ENCODE measurements at places on chromosomes 16 and 17.

DNA sequence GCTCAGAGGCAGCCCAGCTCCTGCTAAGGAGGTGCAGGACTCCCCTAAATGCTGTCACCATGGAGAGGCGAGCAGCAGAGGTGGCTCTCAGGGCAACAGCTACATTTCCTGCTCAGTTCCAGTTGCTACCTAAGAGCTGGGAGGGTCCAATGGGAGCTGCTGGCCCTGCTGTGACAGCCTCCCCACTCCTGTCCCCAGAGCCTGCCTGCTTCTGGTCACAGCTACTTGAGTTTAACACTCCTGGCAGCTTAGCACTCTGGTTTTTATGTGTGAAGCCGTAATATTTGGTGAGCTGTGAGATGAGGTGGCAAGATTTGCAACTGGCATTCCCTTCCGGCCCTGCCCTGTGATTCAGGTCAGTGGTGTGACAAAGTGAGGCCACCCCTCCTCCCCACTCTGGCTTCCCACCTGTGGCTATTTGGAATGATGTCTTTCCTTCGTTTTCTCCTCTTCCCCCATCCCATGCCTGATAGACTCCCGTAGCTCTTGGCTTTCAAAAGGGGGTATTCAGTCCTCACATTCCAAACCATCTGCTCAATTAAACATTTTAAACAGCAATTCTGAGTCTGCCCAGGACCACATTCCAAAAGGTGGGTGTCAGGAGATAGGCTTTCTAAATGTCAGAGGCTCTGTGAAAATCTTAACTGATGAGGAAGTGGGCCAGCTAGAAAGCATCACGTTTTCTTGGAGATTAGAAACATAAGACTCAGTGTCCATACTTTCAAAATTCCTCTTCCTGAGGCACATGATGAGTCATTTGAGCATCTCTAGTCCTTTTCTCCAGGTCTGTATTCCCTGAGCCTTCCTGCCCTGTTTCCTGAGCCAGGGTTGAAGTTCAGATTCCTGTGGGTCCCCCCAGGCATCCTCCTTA, 42.6 kb upstream of the SKAP1 start:
- DNase-seq: no peak

- no peak for DNase-seq
Observed at GRCh38 chr17:51540151-51540550, 279.8 kb downstream of the UTP18 start.

DNA sequence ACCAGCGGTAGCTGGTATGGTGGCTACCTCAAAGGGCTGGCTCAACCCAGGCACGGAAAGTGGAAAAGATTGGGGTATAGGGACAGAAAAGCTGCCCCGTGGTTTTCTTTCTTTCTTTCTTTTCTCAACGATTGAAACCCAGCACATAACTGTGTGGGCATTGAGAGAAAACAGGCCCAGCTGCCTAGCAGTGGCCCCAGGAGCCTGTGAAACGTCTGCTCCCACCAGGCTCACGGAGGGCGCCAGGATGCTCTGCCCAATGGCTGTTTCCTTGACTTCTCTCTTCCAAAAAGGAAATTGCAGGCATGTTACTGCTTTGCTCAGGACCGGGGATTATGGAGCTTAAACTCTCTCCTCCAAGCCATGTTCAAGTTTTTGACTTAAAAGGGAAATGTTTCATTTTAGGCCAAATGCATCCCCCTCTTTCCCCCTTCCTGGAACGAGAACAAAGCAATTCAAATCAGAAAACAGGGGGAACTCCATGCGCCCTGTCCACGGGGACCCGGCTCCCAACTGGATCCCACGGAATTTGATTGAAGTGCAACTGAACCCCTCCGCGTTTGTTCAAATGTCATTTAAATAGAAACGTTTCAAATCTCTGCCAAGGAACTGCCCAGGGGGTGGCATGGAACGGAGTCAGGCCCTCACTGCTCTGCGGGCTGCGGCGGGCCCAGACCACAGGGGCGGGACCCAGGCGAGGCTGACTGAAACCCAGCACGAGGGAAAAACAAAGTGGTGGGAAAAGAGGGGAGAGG, 133.5 kb downstream of the RGS9 start:
- DNase-seq: no peak

GRCh38 chr17:55284001-55284884, 19.5 kb downstream of the HLF start:
- DNase-seq: no peak

- DNase-seq: no peak
Observed at GRCh38 chr17:38742411-38743308, 5.5 kb downstream of the PCGF2 start.

DNA sequence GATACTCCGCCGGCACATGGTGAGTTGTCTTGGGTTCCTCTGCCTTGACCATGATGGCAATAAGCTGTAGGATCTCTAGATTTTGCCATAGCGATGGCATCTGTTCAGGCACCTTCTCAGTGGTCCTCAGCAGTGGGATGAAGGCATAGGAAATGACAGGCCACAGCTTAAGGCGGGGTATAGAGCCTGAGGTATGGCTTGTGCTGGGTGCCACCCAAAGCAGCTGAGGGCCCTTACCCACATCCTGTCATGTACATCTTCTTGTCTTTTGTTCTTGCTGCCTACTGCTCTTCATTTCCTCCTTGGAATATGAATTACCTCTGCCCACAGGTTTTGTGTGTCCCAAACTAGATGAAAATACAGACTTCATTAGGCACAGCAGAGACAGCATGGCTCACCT, 29.5 kb downstream of the KAT7 start:
- DNase-seq: peak; percentile 23

- no peak for DNase-seq
Observed at GRCh38 chr16:10935226-10935915, 6.9 kb downstream of the DEXI start.

- DNase-seq: peak; percentile 15
Observed at GRCh38 chr17:43880420-43880991, 26.8 kb downstream of the MPP2 start.

- DNase-seq: no peak
Observed at GRCh38 chr17:31808521-31809050, 50.5 kb downstream of the COPRS start.

- no peak for DNase-seq
Observed at GRCh38 chr16:66304151-66304550, 62.3 kb upstream of the CDH5 start.

DNA sequence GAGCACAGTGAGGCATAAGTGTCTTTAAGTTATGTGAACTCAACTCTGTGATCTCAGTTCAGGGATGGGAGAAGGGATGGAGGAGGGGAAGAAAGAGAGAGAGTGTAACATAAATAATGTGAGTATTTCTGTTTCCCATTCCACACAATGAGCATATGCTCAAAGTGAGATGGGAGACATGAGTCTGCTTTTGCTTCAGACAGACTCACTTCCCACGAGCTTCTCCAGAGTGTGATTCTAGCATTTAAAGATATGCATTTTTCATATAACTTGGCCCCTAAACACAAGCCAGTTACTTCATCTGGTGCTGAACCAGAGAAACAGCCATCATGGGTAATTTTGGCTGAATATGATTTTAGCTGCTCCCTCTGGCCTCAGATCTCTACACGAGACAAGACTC, 35.0 kb downstream of the SHISA9 start:
- no peak for DNase-seq

DNA sequence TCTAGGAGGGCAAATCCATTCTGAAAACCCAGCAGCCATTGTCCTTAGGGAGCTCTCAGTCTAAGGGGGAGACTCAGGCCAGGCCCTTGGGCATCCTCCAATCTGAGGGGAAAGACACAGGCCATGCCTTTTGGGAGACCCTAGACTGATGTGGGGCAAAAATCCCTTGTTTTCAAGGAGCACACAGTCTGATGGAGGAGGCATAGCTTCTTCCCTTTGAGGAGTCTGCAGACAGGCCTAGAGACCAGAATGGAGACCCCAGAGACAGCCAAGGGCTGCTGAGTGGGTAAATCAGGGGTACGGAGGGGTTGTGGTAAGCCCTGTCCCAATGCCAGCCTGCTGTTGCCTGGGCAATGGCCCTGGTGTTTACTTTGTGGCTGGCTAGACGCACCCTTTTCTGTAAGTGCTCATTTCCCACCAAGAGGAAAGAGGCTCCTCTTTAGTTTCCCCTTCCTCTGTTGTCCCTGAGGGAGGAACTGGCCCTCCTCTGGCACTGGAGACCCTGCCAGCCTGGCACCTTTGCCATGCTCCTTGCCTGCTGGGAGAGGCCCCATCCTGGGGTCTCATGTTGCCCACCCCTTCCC, 19.3 kb downstream of the ARHGAP23 start:
- no peak for DNase-seq

- no peak for DNase-seq
Observed at GRCh38 chr17:71392715-71393567, 727.9 kb upstream of the SOX9 start.

DNA sequence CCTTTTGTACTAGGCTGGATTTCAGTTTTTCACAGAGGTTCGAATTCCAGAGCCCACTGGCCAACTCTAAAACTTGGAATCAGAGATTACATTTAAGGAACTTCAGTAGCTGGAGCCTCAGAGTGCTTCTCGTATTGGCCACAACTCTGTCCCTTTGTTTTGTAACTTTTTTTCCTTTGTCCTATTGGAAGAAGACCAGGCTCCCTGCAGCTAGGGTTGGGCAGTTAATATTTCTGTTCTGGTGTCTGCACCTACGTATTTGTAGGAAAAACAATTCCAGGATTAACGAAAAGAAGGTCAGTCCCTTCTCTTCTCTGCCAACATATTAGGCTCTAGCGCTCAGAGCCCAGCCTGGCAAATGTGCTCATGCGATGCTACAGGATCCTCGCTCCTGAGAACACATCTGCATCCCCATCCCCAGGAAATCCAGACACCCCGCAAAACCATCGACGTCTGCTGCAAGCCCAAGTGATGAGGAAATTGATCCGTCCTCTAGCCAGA, 1.9 kb downstream of the CDH11 start:
- DNase-seq: no peak

- DNase-seq: no peak
Observed at GRCh38 chr16:78441298-78441697, 341.8 kb downstream of the WWOX start.

DNA sequence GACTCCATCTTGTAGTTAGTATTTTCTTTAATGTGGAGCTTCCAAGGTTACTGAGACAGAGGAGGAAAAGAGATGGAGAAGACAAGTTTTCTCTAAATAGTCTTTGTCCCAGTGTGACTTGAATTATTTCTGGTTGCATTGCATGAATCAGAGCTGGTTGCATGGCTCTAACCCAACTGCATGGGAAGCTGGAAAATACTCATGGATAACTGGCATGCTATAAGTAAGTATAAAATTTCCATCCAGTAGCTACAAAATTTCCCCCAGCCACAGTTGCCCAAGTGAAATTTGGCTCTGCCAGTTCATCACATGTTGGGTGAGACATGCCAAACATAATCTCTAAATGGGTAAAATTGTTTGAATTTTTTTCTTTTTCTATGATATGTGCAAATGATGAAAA, 1161.5 kb downstream of the CDH11 start:
- DNase-seq: no peak

DNA sequence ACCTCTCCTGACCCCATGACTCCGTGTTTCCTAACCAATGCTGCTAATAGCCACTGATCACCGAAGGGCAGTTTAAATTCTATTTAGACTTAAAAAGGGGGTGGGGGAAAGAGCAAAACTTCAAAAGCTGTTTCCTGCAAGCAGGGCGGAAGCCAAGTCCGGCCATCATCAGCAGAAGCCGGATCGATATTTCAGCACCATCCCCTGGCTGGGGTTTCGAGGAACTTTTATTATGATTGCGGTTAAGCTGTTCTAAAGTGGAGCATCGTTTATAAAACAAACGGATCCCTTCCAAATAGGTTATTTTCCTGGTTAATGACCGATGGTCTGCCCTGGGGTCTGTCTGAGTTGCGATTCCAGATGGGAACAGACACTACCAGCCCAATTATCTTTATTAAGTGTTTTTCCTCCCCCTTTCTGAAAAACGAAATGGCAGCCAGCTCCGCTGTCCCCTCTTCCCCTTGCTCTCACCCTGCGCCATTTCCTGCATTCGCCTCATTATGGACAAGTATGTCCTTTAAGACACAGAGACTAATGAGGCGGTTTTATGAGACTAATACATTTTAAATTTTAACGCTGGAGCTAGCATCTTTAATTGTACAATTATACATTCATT, 76.1 kb upstream of the IRX3 start:
- DNase-seq: no peak

DNA sequence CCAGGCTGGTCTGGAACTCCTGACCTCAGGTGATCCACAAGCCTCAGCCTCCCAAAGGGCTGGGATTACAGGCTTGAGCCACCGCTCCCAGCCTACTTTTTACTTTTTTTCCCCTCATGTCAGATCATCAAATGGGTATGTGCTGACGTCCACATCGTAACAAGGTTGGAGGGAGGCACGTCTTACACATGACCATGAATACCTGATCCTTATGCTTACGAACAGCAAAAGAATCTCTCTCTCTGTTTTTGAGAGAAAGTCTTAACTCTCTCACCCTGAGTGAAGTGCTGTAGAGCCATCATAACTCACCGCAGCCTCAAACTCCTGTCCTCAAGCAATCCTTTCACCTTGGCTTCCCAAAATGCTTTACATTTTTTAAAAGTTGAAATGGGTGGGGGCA, 29.5 kb upstream of the TMEM92 start:
- DNase-seq: no peak

DNA sequence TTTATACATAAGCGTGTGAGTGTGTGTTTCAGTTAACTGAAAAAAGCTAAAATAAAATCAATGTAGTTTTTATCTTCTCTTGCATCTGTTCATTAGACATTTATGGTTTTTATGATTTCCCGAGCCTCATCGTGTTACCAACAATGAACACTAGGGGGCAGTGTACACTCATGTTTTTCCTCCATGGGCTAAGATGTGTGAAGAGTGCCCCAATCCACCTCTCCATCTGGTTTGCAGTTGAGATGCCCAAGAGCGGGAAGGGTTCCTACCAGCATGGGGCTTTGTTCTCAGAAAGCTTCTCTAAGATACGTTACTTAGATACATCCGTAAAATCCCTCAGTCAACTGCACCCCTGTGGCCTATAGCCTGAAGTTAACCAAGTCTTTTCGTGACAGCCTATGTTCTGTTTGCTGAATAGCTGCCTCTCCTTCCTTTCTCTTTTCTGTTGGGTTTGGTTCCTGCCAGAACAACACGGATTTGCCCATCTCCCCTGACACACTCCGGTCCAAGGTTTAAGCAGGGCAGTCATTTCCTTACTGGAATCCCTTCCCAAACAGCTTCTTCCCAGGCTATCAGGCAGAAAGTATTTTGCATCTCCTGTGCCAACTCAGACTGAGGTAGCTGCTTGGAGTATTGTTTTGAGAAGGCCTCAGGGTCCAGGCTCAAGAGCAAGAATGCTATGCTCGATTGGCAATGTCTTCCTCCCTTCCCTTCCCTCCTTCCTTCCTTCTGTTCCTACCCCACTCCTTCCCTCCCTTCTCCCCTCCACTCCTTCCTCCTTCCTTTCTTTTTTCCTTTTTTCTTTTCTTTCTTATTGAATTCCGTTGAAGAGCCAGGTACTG, 12.9 kb upstream of the ELAC2 start:
- peak; percentile 10 for DNase-seq

Data from stimulated activated CD8-positive, alpha-beta memory T cell treated with anti-CD3 and anti-CD28 coated beads, Interleukin-15, amount 100 ng/mL, for 1 hour (primary cell).